ENCODE measurements at places on chromosomes 12 and 14.
A peak's percentile ranks its signal among the peaks of the same experiment; 100 is the strongest.

- no peak for DNase-seq
These were observed 9.6 kb downstream of the TSHR start for GRCh38 chr14:80965037-80965436.

GRCh38 chr14:60512973-60513571 is 4.1 kb downstream of the SIX6 start:
- no peak for DNase-seq

DNA sequence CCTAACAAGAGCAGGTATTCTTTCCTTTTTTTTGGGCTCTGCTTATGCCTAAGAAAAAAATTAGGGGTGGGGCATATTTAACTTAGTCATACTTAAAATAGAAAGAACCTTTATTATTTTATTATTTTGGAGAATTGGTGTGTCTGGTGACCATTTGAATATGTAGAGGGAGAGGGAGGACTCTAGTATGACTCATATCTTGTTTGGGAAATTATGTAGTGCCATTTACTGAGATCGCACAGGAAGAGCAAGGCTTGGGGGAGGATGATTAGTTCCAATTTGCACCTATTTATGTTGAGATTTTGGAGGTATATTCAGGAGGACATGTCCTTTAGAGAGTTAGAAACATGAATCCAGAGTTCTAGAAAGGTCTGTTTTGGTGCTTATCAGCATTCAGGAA is 9.9 kb downstream of the ZNF410 start:
- no peak for DNase-seq

- DNase-seq, result no peak
These were observed 29.9 kb upstream of the BCDIN3D start for GRCh38 chr12:49872781-49873181.

DNA sequence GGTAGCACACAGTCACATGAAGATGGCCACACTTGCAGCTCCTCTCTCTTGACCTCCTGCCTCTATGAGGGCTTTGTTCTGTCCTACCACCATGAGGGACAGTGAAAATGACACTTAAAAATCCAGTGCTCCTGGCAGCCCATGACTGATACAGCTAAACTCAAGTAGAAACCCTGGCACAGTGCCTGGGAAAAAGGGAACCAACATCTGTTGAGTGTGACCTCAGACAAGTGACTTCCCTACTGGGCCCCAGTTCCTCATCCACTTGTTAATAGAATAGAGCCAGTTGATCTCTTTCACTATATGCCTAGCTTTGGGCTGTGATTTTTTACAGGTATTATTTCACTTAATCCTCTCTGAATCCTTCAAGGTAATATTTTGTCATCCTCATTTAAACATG is 4.8 kb downstream of the GUCY2C start:
- DNase-seq, result no peak

DNA sequence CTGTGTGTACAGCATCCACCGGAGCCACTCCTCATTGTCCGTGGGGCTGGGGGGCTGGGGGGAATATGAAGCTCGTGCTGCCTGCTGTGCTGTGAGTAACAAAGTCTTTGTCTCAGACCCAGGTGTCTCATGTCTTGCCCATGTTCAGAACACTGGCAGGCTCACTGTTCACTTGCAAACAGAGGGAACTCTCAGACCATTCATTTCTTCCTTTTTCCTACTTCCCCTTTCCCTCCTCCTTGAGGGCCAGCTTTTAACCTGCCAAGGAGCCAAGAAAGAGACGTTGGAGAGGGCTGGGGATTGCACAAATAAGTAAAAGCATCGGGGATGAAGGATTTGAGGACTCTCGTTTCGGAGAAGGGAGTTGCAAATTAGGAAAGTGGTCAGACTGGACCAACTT is 21.6 kb downstream of the GPR132 start:
- no peak for DNase-seq

DNA sequence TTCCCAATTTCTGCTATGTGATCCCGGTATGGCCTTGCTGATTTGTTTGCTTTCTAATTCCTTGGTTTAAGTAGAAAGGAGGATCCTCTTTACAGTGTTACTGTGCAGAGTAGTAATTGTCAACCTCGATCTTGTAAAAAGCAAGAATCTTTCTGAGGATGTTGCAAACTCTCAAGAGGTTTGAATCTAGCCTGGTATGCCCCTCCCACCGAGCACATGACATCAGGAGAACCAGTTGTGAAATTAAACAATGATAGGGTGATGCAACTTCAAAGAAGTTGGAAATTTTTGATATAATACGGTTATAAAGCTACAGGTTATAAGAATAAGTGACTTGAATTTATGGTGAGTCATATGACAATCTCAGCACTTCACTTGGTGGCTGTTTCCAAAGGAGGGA is 35.0 kb upstream of the FUT8 start:
- no peak for DNase-seq

GRCh38 chr12:109179927-109180326 is 63.5 kb downstream of the ACACB start:
- no peak for DNase-seq

GRCh38 chr14:102633906-102634595 is 41.6 kb downstream of the RCOR1 start:
- no peak for DNase-seq

DNA sequence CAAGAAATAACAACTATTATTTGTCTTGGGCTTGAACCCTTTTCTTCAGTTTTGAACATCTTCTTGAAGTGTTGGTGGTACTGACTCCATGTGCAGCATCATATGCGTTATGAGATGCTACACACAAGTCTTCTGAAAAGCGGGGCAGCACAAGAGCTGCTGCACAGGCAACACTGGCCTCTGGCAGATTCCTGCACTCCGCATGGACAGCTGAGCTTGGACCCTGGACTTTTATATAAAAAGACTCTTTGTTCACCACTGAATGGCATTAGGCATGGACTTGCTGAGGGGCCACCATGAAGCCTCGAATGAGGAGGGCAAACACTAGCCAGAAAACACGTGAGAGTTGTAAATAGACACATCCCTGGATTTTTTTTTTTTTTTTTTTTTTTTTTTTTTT is 210.8 kb upstream of the NPAS3 start:
- no peak for DNase-seq

GRCh38 chr12:77366616-77367015 is 301.2 kb upstream of the E2F7 start:
- no peak for DNase-seq

DNA sequence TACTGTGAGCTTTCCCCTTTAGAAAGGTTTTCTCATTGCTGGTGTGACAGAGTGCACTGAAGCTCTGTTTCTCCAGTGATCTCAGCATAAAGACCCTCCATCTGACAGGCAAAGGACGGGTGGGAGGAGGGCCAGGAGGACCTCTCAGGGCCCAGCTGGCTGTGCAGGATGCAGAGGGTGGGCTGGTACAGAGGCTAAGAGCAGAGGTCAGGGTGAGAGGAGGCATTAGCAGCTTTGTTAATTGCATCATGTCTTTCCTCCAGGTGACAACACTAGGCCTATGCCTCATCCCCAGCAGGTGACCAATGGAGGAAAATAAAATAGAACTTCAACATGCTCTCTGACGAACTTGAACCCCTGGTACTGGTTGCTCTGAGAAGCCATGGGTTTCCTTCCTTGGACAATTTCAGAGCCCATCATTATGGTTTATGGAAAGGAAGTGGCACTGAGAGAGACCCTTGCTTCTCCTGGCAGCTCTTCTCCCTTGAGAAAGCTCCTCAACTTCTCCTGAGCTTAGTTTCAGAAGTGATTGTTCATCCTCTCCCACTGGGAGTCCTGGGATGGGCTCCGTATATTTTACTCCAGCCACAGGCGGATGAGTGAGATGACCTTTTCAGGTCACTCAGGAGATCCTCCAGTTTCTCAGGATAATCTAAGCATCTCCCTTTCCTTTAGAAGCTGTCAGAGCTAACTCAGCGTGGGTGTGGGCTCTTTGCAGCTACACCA is 45.8 kb upstream of the ATP23 start:
- DNase-seq, result no peak

GRCh38 chr12:53591301-53592206 is 34.6 kb downstream of the ATF7 start:
- DNase-seq, result no peak

DNA sequence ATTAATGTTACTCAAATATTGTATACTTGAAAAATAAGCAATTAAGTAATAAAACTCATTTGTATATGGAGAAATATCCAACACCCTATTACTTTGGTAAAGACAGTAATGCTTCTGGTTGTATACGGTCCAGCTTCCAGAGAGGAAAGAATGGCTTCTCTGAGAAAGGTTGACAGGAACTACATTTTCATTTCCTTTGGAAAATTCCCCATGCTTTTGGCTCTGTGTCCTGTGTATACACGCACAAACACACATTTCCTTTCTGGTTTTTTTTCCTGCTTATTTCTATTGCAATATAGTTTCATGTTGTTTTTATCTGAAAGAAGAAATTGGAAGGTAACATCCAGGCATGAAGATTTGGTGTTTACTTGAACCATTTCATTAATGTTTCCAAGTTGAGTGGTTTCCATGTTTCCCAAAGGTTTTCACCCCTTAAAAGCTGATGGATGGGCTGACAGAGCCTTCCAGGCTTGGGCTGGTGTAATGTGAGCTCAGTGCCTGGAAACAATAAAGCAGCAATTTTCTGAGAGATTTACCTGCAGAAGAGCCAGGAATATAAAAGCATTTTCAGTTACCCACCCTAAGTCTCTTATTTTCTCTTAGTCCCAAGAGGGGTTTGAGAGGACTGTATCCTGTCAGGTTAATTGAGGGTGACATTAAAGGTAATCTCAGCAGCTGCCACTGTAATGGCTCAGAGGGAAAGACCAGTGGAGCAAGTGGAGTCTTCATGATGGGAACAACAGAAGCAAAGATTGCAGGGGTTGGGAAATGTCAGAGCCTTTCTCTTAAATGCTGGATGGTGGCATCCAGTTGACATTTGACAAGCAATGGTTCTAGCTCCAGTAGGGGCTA is 33.4 kb upstream of the TMTC1 start:
- no peak for DNase-seq

GRCh38 chr12:82414044-82414443 is 55.7 kb downstream of the METTL25 start:
- no peak for DNase-seq

DNA sequence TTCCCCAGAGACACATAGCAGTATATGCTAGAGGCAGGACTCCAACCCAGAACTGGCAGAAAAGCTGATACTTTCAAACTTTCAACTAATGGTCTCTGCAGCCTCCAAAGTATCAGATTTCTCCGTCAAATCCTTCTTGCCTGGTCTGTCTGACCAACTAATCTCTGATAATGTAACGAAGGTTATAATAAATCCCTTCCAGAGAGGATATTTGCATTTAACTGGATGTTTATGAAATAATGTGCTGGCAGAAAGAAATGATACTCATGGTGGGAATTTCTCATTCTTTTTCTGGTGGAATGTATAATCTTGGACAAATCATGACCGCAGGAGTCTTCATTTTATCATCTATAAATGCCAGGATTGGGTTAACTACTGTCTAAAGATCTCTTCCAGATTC is 860.3 kb downstream of the DIO2 start:
- DNase-seq, result no peak

DNA sequence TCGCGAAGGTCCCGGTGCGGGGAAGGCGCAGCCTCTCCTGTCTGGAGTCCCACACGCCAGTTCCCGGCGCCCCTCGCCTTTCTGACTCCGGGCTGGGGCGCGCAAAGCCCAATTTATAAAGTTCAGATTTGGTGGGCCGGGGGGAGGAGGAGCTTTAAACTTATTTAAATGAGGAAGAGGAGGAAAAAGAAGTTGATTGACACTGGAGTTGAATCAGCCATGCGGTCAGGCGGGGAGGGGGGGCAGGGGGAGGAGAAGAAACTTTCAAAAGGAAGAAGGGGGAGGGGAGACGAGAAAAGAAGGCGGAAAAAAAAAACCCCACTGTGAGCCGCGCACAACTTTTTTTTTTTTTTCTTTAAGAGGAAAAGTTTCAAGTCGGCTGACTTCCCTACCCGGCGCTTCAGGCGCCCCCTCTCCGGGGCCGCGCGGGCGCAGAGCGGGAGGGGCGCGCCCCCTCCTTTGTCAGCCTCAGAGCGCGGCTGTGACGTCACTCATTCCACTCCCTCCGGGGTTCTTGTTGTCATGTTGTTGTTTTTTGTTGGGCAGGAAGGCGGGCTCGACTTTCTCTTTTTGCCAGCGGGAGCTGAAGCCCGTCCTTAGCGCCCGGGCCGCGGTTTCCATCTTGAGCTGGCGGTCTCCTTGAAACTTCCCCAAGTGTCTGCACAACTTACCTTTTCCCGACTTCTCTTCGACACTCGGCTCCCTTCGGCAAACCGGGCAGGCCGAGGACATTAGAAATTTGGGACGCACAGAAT is at the start of gene ZFP36L1:
Gene ZFP36L1 (minus strand): TSS at position 89 of the 755 bp plus-strand sequence. CDS start 129 bp downstream, outside the sequence.
- peak; percentile 80 for DNase-seq

- no peak for DNase-seq
These were observed 84.6 kb downstream of the RIN3 start for GRCh38 chr14:92597906-92598905.

DNA sequence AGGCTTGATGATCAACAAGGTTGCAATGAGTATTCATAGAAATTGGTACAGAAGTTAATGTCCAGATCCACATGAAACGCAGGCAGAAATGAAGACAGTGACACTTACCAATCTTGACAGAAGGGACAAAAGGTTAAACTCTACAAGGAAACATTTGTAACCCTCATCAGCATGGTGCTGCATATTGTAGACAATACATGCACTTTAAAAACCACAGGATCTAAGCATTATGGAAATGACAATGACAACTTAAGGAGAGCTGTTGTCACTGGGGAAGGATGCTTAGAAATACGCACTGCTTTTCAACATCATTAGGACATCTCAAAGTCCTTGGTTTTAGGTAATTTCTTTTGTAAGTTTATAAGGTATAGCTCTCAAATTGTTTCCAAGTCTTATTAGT is 130.6 kb downstream of the ATP23 start:
- DNase-seq, result no peak

DNA sequence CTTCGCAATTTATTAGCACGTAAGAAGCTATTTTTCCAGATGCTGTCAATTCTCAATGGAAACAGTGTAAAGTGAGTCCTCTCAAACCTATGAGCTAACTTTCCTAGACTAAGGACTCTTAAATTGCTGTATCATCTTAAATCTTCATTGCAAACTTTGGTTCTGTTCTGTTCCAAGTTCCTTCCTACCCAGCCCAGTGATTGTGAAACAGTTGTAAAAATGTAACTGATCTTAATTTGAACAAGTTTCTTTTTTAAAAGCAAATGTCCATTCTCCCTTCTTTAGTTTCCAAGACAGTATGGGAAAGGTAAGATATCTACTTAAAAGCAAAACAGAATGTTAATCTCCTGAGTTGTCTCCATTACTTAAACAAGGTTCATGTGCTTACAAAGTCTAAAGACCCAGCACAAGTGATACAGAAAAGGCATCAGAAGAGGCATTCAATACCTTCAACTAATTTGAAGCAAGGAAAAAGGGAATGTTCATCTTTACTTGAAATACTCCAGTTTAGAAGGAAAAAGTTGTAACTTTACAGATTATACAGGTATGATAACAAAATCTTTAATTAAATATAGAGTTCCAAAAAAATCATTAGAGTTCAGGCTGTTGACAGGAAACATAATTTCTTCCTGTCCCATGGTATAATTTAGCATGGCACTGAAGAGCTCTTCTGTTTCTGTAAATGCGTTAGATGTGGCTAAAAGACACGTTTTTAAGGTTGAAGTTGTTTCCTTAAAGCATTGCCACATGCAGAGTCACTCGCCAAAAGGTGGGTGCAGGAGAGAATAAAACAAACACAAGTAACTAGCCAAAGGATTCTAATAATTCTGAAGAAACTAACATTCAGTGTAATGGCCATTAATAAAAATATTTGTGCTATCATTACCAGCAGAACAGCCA is 101.5 kb upstream of the USP15 start:
- no peak for DNase-seq
